ENCODE measurements at places on chromosomes 3 and 15.

GRCh38 chr3:179765396-179765795 lies 112.6 kb downstream of the USP13 start:
- DNase-seq = no peak

DNA sequence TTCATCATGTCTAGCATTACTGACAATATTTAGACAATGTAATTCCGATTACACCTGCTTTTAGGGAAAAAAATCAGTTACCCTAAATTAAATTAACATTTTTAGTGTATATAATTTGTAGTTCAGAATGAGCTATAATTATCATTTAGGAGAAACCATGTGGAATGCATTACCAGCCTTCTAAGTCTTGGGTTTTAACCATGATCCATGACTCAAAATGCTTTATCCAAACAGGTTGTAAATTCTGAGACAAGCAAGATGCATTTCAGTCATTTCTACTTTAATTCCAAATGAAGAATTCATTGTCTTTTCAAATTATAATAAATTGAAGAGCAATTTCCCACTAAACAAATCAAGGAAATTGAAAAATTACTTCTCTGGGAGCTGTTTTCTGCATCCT lies 243.7 kb upstream of the LRIG1 start:
- no peak for DNase-seq

GRCh38 chr3:176522436-176522835 lies 674.8 kb downstream of the TBL1XR1 start:
- no peak for DNase-seq

DNA sequence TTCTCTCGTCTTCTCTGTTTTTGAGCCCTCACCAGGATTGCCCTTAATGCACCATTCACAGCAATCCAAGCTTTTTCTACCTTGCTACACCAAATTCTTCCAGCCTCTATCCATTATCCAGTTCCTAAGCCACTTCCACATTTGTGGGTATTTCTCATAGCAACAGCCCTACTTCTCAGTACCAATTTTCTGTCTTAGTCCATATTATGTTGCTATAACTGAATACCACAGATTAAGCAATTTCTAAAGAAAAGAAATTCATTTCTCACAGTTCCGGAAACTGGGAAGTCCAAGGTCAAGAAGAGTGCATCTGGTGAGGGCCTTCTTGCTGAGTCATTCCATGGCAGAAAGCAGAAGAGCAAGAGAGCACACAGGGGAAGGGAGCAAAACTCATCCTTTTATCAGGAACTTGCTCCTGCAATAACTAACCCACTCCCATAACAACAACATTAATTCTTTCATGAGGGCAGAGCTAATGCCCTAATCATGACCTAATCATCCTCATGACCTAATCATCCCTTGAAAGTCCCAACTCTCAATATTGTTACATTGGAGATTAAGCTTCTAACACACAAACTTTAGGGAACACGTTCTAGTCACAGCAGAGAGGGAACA lies 9.7 kb upstream of the EIF1B start:
- peak; percentile 24 for DNase-seq

DNA sequence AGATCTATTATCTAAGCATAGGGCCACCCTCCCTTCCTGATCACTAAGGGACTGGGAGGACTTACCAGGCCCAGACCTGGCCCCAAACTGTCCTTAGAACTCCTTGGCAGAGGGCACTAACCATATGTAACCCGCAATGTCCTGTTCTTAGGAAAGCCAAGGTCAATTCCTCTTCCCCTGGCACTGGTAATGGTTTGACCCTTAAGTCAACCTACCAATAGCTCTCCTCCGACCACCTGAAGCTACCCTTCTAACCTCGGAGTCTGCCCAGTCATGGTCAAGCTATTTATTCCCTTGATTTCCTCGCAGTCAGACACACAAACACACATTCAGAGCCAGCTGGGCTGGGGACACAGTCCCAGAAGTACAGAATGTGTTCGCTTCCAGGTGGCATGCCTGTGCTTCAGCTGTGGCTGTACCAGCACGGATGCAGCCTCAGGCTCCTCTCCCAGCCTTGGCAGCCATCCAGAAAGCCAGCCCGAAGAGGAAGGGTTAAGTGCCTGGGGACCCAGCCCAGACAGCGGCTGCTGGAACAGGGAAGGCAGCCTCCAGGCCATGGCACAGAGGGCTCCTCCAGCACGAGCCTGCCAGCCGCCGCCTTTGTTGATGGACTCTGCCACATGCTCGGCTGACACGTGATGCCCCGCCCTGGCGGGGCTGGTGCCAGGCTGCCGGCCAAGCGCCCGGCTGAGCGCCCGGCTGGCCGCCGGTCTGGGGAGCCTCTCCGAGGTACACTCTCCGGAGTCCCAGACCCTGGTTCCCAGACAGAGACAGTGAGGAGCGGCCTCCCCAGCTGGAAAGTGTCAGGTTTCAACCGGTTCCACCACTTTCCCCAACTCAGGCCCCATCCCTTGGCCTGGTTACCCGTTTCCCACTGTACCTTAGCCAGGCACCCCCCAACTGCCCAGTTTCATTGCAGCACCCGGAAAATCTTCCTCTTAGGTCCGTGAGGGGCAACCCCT lies 5.5 kb downstream of the BMF start:
- DNase-seq = no peak

DNA sequence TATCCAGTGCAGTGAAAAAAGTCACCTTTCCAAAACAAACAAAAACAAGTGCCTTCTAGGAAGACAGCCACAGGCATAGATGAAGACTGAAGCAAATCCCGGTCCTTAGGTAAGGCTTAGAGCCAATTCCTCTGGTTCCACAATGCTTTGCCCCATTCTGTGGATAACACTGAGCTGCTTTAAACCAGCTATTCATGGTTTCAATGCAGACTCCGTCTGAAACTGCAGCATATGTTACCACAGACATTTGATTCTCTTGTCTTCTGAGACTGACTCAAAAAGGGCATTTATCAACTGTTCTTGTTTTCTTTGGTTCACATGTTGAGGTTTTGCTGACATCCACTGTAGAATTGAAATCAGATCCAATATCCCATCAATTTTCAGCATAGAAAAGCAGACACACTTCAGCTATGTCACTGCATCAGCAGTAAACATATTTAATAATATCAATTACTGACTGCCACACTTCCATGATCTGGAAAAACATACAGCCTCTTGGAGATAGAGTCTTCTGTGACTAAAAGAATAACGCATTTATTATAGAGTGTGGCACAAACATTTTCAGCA lies 659.3 kb downstream of the ROBO2 start:
- no peak for DNase-seq

- DNase-seq = no peak
Measured at GRCh38 chr3:125594581-125595011, 701 bp downstream of the OSBPL11 start.

DNA sequence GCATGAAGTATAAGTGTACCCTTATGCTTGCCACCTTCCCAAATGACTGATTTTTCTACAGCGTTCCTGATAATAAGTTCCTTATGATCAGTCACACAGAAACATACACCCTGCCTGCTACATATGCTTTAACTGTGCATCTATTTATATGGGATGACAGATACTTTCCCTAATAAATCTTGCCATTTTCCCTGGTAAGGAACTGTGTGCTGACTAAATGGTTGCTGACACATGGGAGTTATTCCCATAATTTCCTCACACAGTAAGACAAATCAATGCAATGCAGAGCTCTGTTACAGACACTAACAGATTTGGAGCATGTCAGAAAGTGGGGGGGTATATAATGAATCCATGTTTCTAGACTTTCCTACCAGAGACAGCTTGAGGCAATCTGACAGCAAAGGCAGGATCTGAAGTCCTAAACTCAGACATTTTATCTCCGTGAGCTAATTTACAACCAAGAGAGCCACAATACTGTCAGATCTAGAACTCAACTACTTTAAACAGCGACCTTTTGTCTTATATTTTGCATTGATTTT lies 86.9 kb upstream of the TCF12 start:
- DNase-seq = no peak

DNA sequence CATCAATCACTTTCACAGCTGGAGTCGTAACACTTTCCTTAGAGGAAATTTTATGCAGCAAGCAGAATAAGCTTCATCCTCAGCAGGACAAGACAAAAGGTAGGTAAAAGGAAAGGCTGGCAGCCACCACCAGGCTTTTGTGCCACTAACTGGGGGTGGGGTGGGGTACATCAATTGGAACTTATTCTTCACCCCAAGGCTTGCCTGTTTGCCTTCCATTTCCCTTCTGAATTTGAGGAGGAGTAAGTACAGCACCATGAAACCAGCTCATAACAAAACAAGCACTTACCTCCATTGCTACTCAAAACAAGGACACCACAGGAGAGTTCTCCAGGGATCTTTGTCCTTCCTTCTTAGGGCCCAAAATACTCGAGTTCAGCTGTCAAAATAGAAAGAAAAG lies 296.8 kb downstream of the ARRDC4 start:
- DNase-seq = no peak

DNA sequence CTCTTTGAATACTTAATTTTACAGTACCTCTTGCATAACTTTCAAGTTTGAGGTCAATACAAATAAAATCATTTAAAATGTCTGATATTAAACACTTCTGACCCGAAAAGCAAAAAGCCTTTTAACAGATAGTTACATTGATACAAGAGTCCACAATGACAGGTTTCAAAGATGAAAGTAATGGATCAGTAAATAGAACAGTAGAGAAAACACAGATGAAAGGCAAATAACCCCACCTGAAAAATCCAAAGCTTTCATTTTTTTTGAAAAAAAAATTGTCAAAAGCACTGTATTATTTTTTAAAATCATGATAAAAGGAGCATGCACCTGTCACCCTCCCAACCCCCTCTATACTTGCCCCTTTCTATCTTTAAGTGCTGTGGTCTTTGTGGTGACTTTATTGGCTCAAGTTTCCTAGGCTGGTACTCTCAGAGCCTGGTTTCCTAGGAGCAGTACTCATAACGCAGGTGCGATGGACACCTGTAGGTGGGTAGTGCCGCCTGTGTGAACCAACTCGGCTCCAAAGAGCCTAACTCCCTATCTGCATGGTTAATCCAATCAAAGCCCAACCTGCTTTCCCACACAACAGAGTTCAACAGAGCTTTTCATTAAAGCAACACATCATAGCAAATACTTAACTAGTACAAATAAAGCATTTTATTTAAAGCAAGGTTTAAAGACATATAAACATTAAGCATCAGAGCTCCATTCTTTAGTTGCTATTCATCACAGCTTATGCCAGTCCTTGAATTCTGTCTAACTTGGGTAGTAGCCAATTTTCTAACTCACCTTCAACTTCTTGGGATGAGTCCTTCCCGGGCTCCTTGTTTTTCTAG lies 32.2 kb downstream of the LIPC start:
- DNase-seq = no peak

- no peak for DNase-seq
Measured at GRCh38 chr3:105953831-105954230, 85.0 kb upstream of the CBLB start.

GRCh38 chr3:184561913-184562877 lies 610 bp downstream of the EPHB3 start:
- DNase-seq = no peak

DNA sequence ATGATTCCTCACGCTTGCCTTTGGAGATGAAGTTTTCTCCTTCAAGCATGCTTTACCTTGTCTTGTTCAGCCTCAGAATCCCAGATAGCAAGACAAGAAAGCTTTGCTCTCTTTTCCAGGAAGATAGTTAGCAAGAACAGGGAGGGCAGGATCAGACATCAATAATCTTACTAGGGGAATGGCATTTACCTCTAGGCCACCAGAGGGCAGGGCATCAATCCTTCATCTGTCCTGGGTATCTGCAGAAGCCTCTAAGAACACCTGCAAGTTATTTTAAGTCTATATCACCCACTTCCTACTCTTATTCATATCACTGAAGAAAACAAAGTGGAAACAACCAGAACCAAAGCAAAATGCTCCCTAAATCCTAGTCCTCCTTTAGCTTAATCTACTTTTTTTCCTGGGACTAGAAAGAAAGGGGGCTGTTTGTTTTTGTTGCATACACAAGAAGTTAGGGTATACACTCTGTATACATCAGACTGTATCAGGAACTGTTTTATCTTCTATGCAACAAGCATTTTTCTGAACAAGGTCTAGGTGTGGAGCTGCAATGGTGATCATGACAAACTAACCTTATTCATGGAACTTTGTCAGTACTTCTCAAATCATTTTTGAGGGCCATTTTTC lies 862.5 kb downstream of the CADM2 start:
- no peak for DNase-seq

GRCh38 chr3:151120409-151120808 lies 34.9 kb downstream of the MED12L start:
- no peak for DNase-seq

GRCh38 chr3:194270627-194271459 lies 80.3 kb downstream of the CPN2 start:
- no peak for DNase-seq

DNA sequence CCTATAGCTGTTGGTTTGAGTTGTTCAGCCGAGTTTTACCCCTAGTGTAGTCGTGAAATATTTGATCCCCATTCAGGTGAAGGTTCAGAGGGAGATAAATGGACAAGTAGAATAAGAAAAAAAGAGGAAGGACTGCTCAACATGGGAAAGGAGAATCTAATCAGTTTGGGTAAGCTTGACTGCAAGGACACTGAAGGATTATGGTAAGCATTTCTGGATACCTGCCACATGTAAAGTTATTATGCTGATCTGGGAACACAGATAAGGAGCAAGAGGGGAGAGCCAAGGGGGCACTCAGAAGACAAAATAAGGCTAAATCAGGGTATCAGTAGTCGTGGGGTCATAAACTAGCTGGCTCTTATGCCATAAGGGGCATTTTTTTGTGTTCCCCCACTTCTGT lies 49.9 kb downstream of the TFG start:
- DNase-seq = no peak

DNA sequence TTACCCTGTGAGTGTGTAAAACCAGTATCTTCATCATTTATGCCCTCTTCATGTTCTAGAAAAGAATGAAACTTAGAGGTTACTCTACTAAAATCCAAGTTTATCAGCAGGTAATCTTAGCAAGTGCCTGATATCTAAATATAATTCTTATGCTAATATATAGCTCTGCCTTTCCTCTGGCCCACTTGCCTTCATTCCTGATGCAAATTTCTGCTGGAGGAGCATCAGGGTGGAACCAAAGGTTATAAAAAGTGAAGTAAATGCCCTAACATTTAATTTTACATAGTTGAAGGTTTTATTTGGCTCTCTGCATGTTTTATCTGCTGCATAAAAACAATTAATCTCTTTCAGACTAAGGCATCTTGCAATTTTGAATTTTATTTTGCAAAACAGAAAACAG lies 936.2 kb downstream of the ROBO2 start:
- DNase-seq = no peak

- DNase-seq = no peak
Measured at GRCh38 chr3:7788881-7789280, 712.7 kb upstream of the LMCD1 start.

GRCh38 chr15:51366920-51367319 lies 25.5 kb downstream of the GLDN start:
- no peak for DNase-seq

DNA sequence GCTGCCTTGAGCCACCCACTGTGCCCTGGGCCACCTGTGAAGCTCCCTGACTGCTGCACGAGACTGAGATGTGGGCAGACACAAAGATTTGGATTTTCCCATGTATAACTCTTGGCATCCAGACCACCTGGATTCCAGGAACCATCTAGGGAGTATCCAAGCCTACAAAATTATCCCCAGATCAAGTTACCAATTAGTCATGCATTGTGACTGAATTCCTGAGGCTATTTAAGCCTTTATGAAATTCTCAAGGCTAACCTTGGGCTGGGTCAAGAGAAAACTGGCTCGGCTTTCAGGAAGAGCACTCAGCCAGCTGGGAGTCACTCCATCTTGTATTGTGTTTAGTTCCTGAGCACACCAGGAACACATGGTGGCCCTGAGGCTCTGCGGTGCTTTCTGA lies 13.3 kb upstream of the ATP13A5 start:
- no peak for DNase-seq

- no peak for DNase-seq
Measured at GRCh38 chr3:21159543-21159906, 591.5 kb downstream of the ZNF385D start.

GRCh38 chr15:31338879-31339557 lies 12.4 kb downstream of the KLF13 start:
- DNase-seq = peak; percentile 1
